ENCODE measurements at places on chromosomes 12 and 14.
A peak's percentile ranks its signal among the peaks of the same experiment; 100 is the strongest.

GRCh38 chr14:34650786-34651584 lies 21.0 kb upstream of the SNX6 start:
- DNase-seq: no peak

- DNase-seq: no peak
These were observed 2.0 kb downstream of the SIX1 start for GRCh38 chr14:60647081-60647836.

GRCh38 chr12:47734725-47735480 lies 9.6 kb upstream of the ENDOU start:
- DNase-seq: no peak

DNA sequence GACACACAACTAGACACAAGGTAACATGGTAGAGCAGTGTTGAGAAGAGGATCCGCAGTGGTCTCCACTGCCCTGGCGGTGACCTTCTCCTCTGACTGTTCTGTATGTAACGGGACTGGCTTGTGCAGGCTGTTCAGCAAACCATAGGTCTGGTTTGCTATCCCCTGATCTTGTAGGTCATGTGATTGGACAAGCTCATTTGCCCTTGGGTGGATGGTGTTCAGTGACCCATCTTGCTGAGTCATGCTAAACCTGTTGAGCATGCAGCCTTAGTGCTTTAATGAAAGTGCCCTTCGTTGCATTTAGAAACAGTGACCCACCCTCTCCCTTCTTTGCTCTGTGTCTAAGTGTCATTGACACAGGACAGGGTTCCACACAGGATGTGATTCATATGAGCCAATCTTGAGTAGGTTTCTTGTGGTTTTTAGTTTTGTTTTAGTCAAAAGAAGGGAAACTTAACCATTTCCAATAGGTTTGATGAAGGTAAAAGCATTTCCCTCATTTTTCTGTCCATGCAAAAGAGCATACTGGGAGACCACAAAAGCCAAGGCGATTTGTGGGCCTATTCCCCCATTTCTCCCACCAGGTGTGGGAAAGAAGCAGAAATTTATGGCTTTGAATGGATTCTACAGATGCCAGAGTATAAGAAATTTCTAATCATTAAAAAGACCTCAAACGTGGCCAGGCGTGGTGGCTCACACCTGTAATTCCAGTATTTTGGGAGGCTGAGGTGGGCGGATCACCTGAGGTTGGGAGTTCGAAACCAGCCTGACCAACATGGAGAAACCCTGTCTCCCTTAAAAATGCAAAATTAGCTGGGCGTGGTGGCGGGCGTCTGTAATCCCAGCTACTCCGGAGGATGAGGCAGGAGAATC lies 32.6 kb upstream of the HIF1A start:
- no peak for DNase-seq

GRCh38 chr12:31589904-31590641 lies 863 bp downstream of the DENND5B start:
- DNase-seq: peak; percentile 77

DNA sequence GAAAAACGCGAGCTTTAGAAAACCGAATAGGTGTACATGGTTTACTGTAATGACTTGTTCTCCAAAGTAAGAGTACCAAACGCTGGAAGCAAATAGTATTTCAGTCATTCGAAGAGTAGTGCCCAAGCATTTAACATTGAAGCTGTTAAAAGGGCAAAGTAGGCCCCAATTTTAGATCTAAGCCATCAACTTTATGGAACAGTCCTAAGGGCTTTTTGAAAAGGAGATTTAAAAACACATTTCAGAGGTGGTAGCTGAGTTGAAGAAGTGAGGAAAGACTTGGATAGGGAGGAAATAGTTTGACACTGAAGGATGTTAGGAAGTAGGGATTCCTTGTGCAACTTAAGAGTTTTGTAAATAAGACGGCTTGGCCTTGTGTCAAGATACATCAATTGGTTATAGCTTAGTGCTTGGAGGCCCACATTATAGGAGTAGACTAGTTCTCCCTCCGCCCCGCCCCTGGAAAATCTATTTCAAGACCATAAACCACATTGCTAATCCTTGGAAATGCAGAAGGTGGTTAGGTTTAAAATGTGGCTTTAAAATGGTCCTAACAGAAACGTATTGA lies 783 bp upstream of the TUBA1B start:
- no peak for DNase-seq

- DNase-seq: no peak
These were observed 222.1 kb downstream of the NELL2 start for GRCh38 chr12:44653861-44654527.

DNA sequence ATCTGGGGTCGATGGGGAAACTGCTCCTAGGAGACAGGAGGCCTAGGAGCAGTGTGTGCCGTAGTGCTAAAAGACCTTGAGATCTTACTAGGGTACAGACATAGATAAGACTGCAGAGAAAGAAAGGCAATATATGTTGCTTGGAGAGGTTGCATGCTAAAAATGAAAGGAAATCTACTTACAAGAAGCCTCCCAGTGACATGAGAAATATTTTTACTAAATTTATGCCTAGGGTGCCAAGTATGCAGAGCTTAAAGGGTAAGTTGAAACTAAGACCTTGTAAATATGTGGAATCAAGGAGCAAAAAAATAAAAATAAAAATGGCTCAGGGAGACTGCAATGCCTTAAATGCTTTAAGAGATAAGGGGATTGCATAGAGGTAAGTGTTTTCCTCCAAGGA lies 74.8 kb downstream of the PDE6H start:
- DNase-seq: no peak

- DNase-seq: no peak
These were observed 57.3 kb downstream of the MAX start for GRCh38 chr14:65045006-65045405.

- DNase-seq: no peak
These were observed 26.3 kb downstream of the BICDL1 start for GRCh38 chr12:120015313-120015712.

DNA sequence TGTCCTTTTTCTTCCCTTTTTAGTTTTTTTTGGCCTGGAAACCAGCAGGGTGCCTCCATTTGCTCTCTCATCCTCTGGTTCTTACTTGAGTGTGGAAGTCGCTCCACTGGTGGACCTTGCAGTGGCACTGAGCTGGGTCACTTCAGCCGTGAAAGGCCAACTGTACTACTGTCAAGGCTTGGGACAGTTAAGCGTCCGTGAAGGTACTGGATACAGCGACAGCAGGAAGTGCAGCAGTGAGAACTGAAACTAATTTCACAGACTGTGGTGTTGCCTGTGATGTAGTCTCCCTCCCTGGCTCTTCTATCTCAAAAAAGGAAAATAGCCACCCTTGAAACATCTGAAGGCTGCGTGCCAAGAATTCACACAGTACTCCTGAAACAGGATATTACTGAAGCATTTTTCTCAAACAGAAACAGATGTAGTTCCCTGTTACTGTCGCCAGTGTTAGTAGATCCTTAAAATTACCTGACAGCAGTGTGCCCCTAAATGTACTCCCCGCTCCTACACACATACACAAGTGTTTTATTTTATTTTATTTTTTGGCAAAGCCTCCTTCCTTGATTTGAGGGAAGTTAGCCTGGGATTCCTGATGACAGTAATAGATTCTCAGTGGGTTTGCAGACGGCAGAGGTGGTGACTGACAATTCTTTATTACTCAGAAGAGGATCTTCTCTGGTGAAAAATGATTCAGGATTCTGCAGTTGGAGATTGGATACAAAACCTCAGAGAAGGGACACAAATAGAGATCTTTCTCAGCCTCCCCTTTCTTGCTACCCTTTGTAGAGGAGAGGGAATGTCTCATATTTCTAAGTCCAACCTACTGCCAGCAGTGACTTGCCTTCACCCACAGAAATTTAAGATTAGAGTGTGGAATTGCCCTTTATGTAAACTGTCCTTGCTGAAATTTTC lies 4.4 kb downstream of the SUSD6 start:
- no peak for DNase-seq

DNA sequence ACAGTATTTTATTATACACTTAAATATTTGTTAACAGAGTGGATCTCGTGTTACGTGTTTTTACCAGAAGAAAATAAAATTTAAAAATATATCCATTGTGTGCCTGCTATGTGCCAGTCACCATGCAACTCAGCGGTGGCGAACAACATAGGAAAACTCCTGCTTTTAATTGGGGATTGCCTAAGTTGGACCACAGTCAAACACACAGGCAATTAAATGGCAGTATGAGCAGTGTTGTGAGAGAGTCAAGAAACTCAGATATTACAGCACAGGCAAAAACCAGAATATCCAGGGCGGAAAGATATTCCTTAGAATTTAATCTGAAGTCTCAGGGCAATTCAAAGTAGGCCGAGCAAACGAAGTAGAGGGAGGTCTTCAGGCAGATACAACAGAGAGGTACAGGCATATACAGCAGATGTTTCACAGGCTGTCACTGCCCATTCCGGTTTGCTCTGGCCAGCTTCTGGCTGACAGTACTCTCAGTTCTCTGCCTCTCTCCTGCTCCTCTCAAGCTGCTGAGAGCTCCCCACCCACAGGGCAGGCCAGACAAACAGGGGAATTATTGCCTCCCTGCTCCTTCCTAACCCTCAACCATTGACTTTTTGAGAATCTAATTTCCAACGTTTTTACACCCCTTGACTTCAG lies 540.2 kb upstream of the TMEM132C start:
- DNase-seq: no peak

DNA sequence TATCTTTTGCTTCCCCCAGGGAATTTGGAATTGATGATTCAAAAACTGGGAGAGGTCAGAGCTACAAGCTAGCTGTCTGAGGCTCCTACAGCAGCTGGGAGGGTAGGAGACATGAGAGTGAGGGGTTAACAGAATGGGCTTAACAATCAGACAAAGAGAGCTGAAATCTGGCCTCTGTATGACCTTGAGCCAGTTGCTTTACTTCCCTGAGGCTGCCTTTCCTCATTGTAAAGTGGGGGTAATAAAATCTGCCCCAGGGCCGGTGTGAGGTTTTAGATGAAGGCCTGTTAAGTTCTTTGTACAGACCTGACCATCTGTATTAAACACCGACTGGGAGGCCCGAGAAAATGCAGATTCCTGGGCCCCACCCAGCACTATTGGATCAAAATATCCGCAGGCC lies 164.3 kb upstream of the NOS1 start:
- no peak for DNase-seq

DNA sequence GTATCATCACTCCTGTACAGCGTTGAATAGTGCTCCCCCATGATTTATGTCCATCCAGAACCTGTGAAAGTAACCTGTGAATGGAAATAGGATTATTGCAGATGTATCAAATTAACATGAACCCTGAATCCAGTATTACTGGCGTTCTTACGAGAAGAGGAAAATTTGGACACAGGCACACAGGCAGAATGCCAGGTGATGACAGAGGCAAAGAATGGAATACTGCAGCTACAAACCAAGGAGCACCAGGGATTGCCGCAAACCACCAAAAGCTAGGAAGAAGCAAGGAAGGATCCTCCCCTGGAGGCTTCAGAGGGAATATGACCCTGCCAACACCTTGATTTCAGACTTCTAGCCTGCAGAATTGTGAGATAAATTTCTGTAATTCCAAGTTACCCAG lies 113.5 kb upstream of the EGLN3 start:
- no peak for DNase-seq

GRCh38 chr12:97637770-97638169 lies 175.2 kb downstream of the RMST start:
- no peak for DNase-seq

- no peak for DNase-seq
These were observed 52.7 kb upstream of the ZDHHC17 start for GRCh38 chr12:76711241-76711640.

DNA sequence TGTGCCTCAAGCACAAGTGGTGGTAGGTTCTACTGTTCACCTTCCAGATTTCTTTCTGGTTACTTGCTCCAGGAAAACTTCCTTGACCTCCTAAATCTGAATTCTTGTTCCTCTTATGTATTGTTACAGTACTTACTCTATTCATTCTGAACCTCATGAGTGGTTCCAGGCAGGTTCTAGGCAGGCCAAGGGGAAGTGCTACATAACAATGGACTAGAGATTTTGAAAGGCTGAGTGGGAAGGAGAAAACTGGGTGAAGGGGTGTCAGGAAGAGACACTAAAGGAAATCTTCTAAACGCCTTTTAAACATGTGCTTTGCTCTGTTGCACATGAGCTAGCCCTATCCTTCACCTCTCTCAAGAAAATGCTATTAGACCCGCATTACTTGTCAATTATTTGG lies 1.6 kb downstream of the YARS2 start:
- no peak for DNase-seq

DNA sequence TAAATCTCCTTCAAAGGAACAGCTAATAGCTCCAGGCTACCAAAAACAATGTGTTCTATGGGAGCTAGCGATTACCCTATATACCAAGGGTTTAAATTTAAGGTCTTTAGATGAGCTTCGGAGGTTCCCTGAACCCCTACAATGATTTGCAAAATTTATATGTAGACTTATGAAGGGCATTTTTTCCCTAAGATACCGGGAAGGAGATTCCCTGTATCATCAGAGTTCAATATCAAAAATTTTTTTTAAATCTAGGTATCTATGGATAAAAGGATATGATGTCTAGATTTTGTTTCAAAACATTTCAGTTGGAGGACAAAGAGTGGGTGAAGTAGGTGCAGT lies 17.9 kb upstream of the COL2A1 start:
- no peak for DNase-seq

GRCh38 chr12:20832911-20833310 lies 22.4 kb downstream of the SLCO1B3 start:
- DNase-seq: no peak

DNA sequence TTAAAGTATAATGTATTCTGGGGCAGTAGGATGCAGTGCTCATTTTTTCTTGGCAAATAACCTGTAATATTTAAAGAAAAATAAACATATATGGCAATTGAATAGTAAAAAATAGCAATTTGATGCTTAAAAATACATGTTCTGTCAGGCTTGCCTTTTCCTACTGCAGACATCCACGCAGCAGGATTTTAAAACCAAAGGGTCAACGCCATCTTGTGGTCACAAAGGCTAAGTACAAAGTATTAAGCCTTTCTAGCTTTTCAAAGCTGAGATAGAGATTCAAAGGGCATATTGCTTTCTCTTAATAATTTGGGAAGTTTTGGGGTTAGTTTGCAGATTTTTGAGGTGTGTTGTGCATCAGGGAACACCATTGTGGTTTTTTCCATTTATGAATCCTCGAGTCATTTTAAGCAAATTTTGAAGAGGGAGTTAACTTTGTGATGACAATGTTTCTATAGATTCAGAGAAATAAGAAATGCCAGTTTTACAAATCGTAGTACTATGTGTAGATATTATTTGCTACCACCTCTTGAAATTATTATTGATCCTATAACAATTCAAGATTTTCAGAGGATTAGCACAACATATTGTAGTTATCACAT lies 4.7 kb upstream of the CCER1 start:
- DNase-seq: peak; percentile 27

GRCh38 chr14:94936901-94937685 lies 167.2 kb upstream of the GSC start:
- DNase-seq: no peak

DNA sequence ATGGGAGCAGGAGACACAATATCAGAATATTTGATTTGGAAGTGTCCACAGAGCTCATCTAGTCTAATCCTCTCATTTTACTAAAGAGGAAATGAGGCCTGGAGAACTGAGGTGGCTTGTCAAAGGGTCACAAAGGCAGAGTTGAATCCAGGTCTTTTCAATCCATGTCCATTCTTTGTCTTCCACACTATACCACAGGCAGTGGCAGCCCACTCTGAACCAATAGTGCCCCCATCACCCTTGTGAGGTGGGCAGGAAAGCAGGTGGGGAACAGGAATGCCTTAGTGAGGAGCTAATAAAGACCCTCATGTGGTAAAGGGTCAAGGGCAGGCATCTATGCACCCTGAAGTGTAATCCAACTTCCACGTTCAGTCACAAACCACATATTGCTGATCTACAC lies 134.8 kb upstream of the EGLN3 start:
- no peak for DNase-seq
